Activated naive CD8-positive, alpha-beta T cell treated with anti-CD3 and anti-CD28 coated beads, Interleukin-2, amount 10 ng/mL, durations not matched to agents 7 days and 5 days (primary cell): ENCODE measurements at places on chromosomes 13 and 19.

DNA sequence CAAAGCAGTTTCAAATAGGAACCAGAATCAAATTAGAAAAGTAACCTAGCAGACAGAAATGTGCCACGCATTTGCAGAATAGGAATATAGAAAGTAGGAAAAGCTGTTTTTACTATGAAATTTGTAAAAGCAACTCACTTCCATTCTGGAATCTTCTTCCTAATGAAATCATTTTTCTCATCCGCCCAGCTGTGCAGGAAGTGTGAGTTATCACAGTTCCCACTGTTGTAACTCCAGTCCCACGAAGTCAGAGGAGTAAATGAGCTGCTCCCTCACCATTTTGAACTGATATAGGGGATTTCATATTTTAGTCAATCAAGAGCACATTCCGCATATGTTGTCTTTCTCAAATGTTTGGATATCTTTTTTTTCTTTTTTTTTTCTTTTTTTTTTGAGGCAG is 230.8 kb downstream of the TBC1D4 start:
- no peak overlapping the region for H3K27ac ChIP-seq
- DNase-seq = no peak
- no peaks in the 10 kb centered on the region for H3K4me1 ChIP-seq
- no peak overlapping the region for H3K4me3 ChIP-seq
- peaks cover 16% of the 10 kb centered on the region for H3K27me3 ChIP-seq
- H3K36me3 ChIP-seq = no peaks in the 10 kb centered on the region

DNA sequence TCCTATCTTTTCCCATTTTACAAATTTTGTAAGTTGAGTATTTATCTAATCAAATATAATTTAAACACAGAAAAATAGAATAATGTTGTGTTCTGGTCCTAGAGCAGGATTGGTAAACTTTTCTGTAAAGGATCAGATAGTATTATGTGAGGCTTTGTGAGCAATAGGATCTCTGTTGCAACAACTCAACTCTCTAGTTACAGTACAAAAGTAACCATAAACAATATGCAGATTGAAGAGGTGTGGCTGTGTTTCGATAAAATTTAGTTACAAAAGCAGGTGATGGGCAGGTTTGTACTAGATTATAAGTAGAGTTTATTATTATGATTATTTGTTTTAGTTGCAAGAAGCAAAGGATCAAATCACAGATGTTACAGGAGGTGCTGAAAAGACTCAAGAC is 15.2 kb upstream of the C1QTNF9B start:
- peaks cover 44% of the 10 kb centered on the region for H3K27me3 ChIP-seq
- no peak overlapping the region for H3K27ac ChIP-seq
- H3K4me1 ChIP-seq = peaks cover 5% of the 10 kb centered on the region
- H3K36me3 ChIP-seq = no peaks in the 10 kb centered on the region

GRCh38 chr13:93562676-93563075 is 336.1 kb downstream of the GPC6 start:
- H3K27me3 ChIP-seq = no peaks in the 10 kb centered on the region
- no peaks in the 10 kb centered on the region for H3K36me3 ChIP-seq

GRCh38 chr19:38726761-38727301 is 17.4 kb downstream of the CAPN12 start:
- H3K27ac ChIP-seq = no peak overlapping the region
- H3K4me3 ChIP-seq = no peak overlapping the region
- no peak for DNase-seq
- peaks cover 8% of the 10 kb centered on the region for H3K36me3 ChIP-seq
- no peaks in the 10 kb centered on the region for H3K27me3 ChIP-seq

GRCh38 chr13:94896238-94896637 is 183.9 kb upstream of the SOX21 start:
- H3K36me3 ChIP-seq = no peaks in the 10 kb centered on the region
- H3K4me3 ChIP-seq = no peak overlapping the region
- no peaks in the 10 kb centered on the region for H3K27me3 ChIP-seq
- DNase-seq = no peak

DNA sequence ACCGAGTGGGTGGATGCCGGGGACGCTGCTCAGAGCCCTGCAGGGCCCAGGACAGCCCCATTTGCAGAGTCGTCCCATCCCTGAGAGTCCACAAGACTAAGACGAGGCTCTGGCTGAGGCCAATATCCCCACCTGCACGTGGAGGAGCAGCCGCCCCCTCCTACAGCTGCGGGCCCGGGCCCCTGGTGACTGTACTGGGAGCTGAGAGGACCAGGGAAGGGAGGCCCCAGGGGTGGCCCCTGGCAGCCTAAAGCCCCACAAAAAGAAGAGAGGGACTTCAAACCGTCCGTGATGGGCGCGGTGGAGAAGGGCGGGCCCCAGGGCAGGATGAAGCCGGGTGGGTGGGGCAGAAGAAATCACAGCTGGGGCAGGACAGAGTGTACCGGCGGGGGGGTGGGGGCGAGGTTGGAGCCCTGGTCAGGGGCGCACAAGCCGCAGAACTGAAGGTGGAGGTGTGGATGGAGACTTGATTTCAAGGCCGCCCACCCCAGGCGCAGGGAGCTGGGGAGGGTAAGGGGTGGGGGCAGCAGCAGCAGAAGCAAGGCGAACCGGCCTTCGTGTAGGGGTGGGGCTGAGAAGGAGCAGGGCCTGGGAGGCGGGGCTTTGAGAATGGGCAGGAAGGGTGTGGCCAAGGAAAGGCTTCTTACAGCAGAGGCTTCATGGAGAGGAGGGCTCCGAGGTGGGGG is 12.9 kb downstream of the CFD start:
- peak; percentile 84 for DNase-seq
- no peaks in the 10 kb centered on the region for H3K27me3 ChIP-seq
- H3K4me3 ChIP-seq = peak overlapping the region; percentile 81
- H3K36me3 ChIP-seq = peaks cover 11% of the 10 kb centered on the region
- H3K4me1 ChIP-seq = peaks cover 7% of the 10 kb centered on the region

DNA sequence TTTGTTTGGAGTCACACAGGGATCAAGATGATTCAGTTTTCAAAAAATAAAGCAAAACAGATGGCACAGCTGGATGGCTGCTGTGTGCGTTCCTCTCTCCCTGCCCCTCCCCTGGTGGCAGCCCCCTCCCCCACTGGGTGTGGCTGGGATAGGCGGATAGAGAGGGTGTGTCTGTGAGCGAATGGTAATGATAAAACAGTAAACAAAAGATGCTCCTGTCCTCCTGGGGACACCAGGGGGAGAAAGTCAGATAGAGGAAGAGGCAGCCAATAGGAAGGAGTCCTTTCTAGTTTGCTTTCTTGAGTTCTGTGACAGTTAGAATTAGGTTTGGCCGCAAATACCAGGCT is 6.5 kb downstream of the TMEM255B start:
- H3K27me3 ChIP-seq = peaks cover 26% of the 10 kb centered on the region
- no peaks in the 10 kb centered on the region for H3K4me1 ChIP-seq
- H3K4me3 ChIP-seq = no peak overlapping the region
- H3K36me3 ChIP-seq = no peaks in the 10 kb centered on the region
- no peak for DNase-seq

DNA sequence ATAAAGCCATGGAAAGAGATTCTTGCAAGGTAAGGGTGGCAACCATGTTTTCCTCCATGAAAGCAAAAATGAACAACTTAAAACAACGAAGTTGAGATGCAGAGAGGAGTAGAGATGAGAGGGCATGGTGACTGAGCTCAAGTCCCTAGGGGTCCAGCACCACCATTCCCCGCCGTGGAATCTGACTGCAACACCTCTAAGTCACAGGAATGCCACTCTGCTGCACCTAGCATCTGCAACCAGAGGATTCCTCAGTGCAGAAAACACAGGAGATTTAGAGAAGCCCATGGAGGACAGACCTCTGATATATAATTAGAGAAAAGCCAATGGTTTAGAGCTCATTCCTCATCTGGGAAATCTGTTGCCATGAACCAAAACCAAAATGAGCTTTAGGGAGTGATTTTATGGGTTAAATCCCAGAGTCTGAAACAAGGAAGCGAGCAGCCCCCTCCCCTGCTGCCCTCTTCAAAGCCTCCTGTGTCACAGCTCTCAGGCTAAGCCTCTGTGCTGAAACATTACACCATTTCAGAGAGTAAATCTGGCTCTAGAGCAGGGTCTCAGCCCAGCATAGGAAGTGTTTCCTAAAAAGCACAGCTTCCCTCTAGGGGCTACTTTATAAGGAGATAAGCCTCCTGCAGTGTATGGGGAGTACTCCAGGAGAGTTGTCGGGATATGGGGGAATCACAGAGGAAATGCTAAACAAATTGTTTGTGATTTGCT is 1043.6 kb downstream of the UQCRFS1 start:
- H3K4me3 ChIP-seq = no peak overlapping the region
- no peak overlapping the region for H3K27ac ChIP-seq
- no peaks in the 10 kb centered on the region for H3K4me1 ChIP-seq
- H3K36me3 ChIP-seq = no peaks in the 10 kb centered on the region
- no peak for DNase-seq
- H3K27me3 ChIP-seq = no peaks in the 10 kb centered on the region

GRCh38 chr13:41978007-41978406 is 17.1 kb upstream of the VWA8 start:
- H3K4me1 ChIP-seq = peaks cover 2% of the 10 kb centered on the region
- H3K4me3 ChIP-seq = no peak overlapping the region
- peaks cover 9% of the 10 kb centered on the region for H3K27me3 ChIP-seq
- H3K27ac ChIP-seq = no peak overlapping the region
- no peaks in the 10 kb centered on the region for H3K36me3 ChIP-seq

DNA sequence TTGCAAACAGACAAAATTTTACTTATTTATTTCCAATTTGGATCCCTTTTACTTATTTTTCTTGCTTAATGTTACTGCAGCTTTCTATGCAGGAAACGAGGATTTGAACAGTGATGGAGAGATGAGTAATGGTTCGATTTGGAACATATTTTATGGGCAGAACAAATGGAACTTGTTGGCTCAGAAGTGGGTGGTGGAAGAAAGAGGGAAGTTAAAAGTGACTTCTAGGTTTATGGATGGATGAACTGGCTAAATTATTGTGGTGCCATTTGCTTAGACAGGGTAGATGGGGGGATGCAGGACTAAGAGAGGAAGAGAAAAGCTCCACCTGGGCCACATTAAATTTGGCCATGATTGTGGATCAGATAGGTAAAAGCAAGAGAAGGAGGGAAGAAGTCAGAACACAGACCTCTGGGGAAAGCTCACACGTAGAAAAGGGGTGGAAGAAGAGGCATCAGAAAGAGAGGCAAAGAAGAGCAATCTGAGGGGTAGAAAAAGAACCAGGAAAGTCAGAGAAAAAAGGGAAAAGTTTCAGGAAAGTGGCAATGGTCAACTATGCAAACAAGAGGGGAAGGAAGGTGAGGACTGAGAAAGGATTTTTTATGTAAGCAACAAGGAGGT is 768 bp upstream of the CYSLTR2 start:
- peak overlapping the region; percentile 90 for H3K27ac ChIP-seq
- peaks cover under 1% of the 10 kb centered on the region for H3K27me3 ChIP-seq
- H3K4me1 ChIP-seq = peaks cover 28% of the 10 kb centered on the region
- peak overlapping the region; percentile 88 for H3K4me3 ChIP-seq
- H3K36me3 ChIP-seq = peaks cover 5% of the 10 kb centered on the region

DNA sequence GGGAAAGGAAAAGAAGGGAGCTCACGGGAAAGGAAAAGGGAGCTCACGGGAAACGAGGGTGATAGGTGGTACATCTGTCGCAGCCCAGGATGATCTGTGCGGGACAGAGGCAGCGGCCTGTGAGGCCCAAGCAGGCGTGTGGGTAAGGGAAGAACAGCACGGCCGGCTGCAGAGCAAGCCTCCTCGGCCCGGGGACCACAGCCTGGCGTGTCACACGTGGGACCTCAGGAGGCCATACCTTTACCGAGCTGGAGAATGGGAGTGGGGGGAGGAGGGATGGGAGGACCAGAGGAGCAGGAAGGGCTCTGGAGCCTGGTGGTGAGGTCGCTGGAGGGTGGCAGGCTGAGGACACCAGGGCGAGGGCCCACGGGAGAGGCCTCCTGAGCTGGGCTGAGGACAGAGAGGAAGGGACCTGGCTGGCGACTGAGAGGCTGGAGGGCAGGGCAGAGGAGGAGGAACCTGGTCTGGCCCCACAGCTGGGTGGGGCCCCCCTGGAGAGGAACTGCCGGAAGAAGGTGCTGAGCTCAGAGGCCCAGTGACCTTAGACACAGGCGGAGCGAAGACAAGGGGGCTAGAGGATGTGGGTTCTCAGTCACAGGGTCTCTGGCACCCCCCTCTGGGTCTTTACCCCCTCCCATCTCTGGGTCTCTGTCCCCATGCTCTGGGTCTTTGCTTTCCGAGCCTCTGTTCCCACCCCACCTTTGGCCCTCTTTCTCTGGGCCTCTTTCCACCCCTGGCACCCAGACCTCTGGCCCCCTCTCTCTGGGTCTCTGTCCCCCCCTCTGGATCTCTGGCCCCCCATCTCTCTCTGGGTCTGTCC is 2.9 kb upstream of the FTL start:
- no peaks in the 10 kb centered on the region for H3K27me3 ChIP-seq
- peaks cover 57% of the 10 kb centered on the region for H3K4me1 ChIP-seq
- H3K4me3 ChIP-seq = peak overlapping the region; percentile 87
- peaks cover 38% of the 10 kb centered on the region for H3K36me3 ChIP-seq
- peak; percentile 71 for DNase-seq
- H3K27ac ChIP-seq = peak overlapping the region; percentile 92

GRCh38 chr13:88862095-88862620 is 1191.0 kb downstream of the SLITRK5 start:
- H3K27me3 ChIP-seq = no peaks in the 10 kb centered on the region
- H3K4me3 ChIP-seq = no peak overlapping the region
- H3K4me1 ChIP-seq = no peaks in the 10 kb centered on the region
- DNase-seq = no peak

DNA sequence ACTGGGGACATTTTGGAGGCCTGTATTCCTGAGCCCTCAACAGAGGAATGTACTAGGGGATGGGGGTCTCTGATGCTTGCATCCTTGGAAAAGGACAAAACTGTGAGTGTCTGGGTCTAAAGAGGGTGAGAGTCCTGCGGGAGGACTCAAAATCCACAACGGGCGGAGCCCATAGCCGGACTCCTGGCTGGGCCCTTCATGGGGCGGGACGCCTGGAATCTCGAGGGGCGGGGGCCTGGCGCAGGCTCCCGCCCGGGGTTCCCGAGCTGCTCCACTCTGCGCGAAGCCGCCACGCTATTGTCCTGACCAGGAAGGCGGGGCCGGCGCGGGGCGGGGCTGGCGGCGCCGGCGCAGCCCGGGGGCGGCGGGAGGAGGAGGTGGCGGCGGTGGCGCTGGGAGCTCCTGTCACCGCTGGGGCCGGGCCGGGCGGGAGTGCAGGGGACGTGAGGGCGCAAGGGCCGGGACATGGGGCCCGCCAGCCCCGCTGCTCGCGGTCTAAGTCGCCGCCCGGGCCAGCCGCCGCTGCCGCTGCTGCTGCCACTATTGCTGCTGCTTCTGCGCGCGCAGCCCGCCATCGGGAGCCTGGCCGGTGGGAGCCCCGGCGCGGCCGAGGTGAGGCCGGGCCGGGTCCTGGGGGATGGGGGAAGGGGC is at the start of gene APLP1:
Gene APLP1 (plus strand): TSS at position 403 of the 651 bp plus-strand sequence. CDS start 63 bp downstream, at position 466.
- H3K4me1 ChIP-seq = peaks cover 14% of the 10 kb centered on the region
- H3K4me3 ChIP-seq = peak within 1 kb of the TSS; percentile 66
- no peaks in the 10 kb centered on the region for H3K36me3 ChIP-seq
- peak; percentile 82 for DNase-seq
- no peak within 1 kb of the TSS for H3K27ac ChIP-seq
